ENCODE measurements at places on chromosomes 3 and 15.

- no peak for DNase-seq
Measured at GRCh38 chr15:61474796-61475195, 245.7 kb upstream of the RORA start.

GRCh38 chr15:70932397-70932796 is 39.8 kb downstream of the LRRC49 start:
- no peak for DNase-seq

GRCh38 chr3:66638717-66639116 is 137.9 kb upstream of the LRIG1 start:
- DNase-seq = no peak

DNA sequence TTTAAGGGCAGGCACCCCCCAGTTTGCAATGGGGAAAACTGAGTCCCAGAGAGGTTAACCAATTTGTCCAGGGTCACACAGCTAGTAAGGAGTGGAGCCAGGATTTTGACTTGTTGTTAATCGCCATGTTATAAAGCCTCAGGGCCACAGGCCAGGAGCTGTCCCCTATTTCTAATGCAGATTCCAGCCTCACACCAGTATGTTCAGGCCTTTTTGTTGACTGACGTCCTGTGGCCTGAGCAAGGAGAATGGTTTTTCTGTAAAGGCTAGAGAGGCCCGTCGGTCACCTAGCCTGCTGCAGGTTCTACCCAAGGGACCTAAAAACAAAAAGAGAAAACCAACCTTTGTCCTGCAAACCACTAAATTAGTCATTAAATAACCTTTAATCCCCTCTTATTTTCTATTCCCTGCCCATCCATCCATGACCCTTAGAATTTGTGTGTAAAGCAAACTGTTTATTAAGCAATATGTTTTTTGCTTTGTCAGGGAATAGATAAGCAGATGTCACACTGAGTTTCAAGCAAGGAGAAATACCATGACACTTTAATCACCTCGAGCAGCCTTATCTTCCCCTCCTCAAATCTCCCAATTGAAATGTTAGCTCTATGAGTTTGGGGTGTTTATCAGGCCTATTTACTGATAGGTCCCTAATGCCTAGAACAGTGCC is 14.1 kb downstream of the ACOX2 start:
- DNase-seq = no peak

DNA sequence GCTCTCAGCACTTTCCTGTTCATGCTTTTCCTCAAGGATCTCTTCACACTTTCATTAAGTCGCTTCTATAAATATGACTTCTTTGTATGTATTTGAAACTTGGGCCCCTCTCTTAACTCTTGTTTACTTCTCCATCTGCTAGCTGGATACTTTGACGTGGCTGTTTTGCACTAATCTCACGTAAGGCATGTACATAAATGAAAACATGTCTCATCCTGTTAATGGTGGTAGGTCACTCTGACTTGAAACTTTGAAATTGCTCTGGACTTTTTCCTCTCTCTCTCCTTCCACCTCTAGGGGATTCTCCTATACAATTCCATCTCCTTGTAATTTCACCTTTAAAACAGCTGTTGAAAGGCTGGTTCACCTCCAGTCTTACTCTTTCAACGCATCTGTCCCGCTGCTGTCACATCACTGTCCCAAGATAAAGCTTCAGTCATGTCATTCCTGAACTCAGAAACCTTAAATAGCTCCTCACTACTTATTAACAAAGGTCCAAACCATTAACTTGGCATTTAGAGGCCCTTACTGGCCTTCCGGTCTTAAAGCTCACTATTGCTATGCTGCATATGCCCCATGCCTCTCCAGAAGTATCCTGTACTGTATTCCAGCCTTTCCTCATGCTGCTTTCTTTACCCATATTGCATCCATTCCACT is 1.2 kb downstream of the BLOC1S6 start:
- DNase-seq = no peak

- DNase-seq = no peak
Measured at GRCh38 chr3:175287361-175287963, 428.3 kb downstream of the NAALADL2 start.

DNA sequence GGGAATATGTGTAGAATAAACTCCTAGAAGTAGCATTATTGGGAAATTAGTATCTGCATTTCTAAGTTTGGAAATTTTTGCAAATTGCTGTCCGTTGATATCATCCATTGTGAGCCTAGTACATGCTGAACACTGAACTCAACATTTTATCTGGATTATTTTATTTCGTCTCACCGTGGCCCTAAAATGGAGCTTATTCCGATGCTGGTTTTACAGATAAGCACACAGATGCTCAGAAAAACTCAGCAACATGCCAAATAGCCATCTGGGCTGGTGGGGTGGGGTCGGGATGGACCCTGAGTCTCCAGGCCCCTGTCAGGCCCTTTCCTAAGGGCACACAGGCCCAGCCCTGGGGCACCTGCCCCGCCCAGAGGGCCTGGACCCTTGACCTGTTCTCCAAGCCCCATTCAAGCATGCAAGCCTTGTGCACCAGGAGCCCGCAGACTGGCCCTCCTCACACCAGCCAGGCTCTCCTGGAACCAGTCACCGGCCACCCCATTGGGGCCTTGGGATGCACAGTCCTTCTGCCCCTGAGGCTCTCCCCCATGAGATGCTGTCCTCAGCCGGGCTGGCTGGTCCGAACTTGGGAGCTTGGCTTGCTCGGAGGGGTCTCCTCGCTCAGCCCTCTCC is 20.7 kb upstream of the KLF13 start:
- DNase-seq = no peak

Measured in naive thymus-derived CD8-positive, alpha-beta T cell (primary cell).